ENCODE measurements at places on chromosomes 7 and 10. TPM values are rescaled to one million over a fixed set of nuclear protein-coding genes. Genes with fewer than 3 reads are reported as not detected.
A peak's percentile ranks its signal among the peaks of the same experiment; 100 is the strongest.

The MEOX2 gene
- 17.1 TPM for total RNA-seq

The SORBS1 gene
- 58.2 TPM for total RNA-seq

The OPN1SW gene
- total RNA-seq: not detected

- H3K4me1 ChIP-seq: no peaks in the 10 kb centered on the region
- no peaks in the 10 kb centered on the region for H3K27me3 ChIP-seq
- H3K36me3 ChIP-seq: peaks cover 24% of the 10 kb centered on the region
- DNase-seq: no peak
Observed at GRCh38 chr7:44408596-44408995, 81.9 kb downstream of the NUDCD3 start.

DNA sequence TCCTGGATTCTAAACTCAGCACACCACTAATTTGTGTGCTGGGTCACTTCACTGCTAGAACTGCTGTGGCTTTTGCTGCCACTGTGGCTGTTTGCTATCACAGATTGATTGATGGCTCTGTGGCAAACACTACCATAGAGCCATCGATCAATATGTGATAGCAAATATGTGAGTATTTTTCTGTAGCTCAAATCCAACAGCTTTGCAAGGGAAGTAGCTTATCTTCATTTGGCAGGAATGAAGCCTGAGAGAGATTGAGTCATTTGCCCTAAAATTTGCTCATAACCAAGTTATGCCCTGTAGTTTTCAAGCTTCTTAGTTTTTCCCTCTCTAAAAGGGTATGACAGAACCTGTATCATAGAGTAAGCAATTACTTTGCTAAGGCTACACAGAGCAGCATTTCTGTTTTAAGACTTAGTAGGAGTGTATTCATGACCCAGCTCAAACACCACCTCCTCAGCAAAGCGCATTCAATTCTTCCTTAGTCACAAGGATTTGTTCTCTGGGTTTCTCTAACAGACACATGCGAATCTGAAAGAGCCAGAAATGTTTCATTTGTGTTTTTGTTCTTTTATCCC is 43.1 kb downstream of the MINPP1 start:
- H3K27ac ChIP-seq: peak overlapping the region; percentile 66
- no peak overlapping the region for H3K4me3 ChIP-seq
- DNase-seq: no peak
- H3K27me3 ChIP-seq: no peaks in the 10 kb centered on the region
- peaks cover 4% of the 10 kb centered on the region for H3K36me3 ChIP-seq

DNA sequence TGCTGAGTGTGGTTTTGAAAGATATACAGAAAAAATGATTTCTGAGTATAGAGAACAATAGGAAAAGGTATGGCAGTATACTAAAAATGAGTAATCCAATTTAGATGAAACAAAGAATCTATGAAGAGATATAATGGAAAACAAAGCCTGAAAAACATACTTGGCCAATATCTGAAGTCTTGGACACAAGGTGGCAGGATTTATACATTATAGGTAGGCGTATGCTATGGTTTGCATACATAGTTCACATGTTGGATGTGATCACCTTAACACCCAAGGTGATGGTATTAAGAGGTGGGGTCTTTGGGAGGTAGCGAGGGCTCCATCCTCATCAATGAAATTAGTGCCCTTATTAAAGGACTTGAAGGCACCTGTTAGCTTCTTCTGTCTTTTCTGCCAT is 34.5 kb upstream of the BPGM start:
- H3K27me3 ChIP-seq: no peaks in the 10 kb centered on the region
- H3K36me3 ChIP-seq: no peaks in the 10 kb centered on the region
- H3K4me1 ChIP-seq: peaks cover 9% of the 10 kb centered on the region

GRCh38 chr10:43689618-43689954 is 40.9 kb upstream of the ZNF32 start:
- H3K36me3 ChIP-seq: no peaks in the 10 kb centered on the region
- peak overlapping the region; percentile 89 for H3K27ac ChIP-seq
- H3K4me3 ChIP-seq: peak overlapping the region; percentile 69

GRCh38 chr10:112948196-112948595 is 1.9 kb upstream of the TCF7L2 start:
- no peaks in the 10 kb centered on the region for H3K36me3 ChIP-seq
- no peak overlapping the region for H3K4me3 ChIP-seq
- no peaks in the 10 kb centered on the region for H3K27me3 ChIP-seq
- peaks cover 19% of the 10 kb centered on the region for H3K4me1 ChIP-seq
- H3K27ac ChIP-seq: no peak overlapping the region
- DNase-seq: no peak

DNA sequence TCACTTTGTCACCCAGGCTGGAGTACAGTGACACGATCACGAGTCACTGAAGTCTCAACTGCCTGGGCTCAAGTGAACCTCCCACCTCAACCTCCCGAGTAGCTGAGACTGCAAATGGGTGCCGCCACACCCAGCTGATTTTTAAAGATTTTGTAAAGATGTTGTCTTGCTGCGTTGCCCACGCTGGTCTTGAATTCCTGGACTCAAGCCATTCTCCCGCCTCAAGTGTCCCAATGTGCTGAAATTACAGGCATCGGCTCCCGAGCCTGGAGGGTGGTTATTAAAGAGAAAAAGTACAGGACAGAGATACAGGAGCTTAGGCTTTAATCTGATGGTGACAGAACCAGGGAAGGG is 55.1 kb downstream of the KCTD7 start:
- no peak overlapping the region for H3K27ac ChIP-seq
- no peaks in the 10 kb centered on the region for H3K27me3 ChIP-seq
- peaks cover 15% of the 10 kb centered on the region for H3K4me1 ChIP-seq
- H3K36me3 ChIP-seq: no peaks in the 10 kb centered on the region
- no peak for DNase-seq

GRCh38 chr7:52311886-52312285 is 723.5 kb upstream of the POM121L12 start:
- no peaks in the 10 kb centered on the region for H3K4me1 ChIP-seq
- H3K27me3 ChIP-seq: no peaks in the 10 kb centered on the region
- H3K36me3 ChIP-seq: no peaks in the 10 kb centered on the region
